ENCODE measurements at places on chromosomes 2 and 18.

DNA sequence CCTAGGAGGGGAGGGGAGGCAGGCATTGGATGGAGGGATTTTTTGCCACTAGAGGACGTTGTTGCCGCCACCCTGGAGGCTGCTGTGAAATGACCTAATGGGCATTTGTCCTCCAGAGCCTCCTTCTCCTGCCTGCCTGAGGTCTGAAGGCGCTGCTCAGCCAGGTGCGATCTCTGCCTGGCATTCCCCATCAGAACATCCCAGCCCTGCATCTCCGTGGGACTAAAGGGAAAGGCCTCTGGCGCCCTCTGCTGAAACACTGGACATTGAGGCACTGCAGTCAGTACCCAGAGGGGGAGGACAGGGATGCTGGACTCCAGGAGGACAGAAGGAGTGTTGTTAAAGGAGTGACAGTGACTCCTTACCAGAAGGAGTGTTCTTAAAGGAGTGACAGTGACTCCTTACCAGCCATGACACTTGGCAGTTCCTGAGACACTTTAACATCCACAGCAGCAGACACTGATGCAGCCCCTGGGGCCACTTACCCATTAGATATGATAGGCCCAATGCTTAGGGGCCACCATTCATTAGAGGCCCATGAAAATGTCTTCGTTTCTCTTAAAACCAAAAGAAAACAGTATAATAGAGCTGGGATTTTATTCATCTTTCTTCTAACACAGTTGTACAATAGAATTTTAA lies 17.0 kb downstream of the THNSL2 start:
- no peak overlapping the region for H3K27ac ChIP-seq
- H3K36me3 ChIP-seq, result peaks cover 3% of the 10 kb centered on the region
- no peaks in the 10 kb centered on the region for H3K4me1 ChIP-seq
- no peak overlapping the region for H3K4me3 ChIP-seq
- DNase-seq, result peak; percentile 74

- no peak overlapping the region for H3K27ac ChIP-seq
- H3K27me3 ChIP-seq, result no peaks in the 10 kb centered on the region
- H3K36me3 ChIP-seq, result no peaks in the 10 kb centered on the region
Observed at GRCh38 chr2:109371481-109372170, 242.1 kb downstream of the SEPTIN10 start.

DNA sequence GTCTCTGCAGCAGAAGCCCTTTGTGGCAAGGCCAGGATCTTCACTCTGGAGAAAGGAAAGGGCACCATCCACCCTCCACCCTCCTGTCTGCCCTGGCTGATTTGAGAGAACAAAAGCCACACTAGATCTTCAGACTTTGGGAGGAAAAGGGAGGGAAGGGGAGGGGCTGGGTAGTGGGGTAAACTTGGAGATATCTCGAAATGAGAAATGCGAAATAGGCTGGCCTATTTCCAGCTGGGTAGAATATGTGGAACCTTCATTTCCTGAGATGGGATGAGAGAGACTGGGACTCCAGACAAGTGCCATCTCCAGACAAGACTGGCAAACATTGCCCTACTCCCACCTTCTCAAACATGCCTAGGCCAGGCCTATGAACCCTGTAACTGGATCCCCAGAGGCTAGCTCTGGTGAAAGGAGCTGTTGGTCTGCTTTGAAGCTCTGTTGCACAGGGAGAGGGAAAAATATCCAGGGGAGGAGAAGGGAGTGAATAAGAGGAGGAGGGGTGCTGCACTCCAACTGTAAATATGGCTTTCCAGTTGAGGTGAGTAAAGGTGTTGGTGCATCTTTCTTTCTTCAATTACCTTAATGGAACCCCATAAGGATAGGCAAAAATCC lies 1.7 kb downstream of the HOXD12 start:
- H3K27ac ChIP-seq, result no peak overlapping the region
- DNase-seq, result no peak

DNA sequence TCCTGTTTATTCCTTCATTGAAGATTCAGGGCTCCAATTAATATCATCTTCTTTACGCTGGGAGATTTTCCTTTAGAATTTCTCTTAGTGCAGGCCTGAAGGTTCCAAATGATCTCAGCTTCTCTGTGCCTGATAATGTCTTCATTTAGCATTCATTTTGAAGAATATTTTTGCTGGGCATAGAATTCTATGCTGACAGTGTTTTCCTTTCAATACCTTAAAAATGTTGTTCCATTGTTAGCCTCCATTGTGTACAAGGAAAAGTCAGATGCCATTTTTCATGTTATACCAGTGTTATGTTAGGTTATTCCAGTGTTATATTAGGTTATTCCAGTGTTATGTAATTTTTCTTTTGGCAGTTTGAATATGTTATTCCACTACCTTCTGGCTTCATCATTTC lies 14.9 kb upstream of the OR6B3 start:
- no peaks in the 10 kb centered on the region for H3K36me3 ChIP-seq
- DNase-seq, result no peak
- no peak overlapping the region for H3K4me3 ChIP-seq
- no peaks in the 10 kb centered on the region for H3K27me3 ChIP-seq
- H3K4me1 ChIP-seq, result no peaks in the 10 kb centered on the region

GRCh38 chr2:96697476-96697875 lies 42.4 kb downstream of the LMAN2L start:
- no peaks in the 10 kb centered on the region for H3K4me1 ChIP-seq
- H3K36me3 ChIP-seq, result peaks cover 2% of the 10 kb centered on the region
- H3K4me3 ChIP-seq, result no peak overlapping the region
- H3K27ac ChIP-seq, result no peak overlapping the region
- H3K27me3 ChIP-seq, result no peaks in the 10 kb centered on the region
- DNase-seq, result no peak

DNA sequence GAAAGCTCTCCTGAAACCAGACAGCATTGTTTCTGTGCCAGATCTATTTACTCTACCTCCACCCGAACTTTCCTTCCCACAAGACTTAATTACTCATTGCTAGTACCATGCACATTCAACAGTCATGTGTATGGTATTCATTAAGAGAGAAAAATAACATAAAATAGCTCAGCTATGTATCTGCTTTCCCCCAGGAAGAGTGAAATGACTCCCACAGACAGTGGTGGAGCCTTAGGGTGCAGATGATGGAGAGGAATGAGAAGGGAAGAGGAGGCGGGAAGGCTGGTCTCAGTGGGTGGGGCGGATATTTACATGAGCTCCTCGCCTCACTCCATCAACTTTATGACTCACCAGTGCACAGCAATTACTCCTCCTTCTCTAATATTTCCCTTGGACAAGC lies 724.5 kb downstream of the EPHA4 start:
- H3K27ac ChIP-seq, result no peak overlapping the region
- H3K27me3 ChIP-seq, result no peaks in the 10 kb centered on the region
- no peak for DNase-seq

- no peak overlapping the region for H3K27ac ChIP-seq
Observed at GRCh38 chr2:31140151-31140550, 1.9 kb upstream of the GALNT14 start.

DNA sequence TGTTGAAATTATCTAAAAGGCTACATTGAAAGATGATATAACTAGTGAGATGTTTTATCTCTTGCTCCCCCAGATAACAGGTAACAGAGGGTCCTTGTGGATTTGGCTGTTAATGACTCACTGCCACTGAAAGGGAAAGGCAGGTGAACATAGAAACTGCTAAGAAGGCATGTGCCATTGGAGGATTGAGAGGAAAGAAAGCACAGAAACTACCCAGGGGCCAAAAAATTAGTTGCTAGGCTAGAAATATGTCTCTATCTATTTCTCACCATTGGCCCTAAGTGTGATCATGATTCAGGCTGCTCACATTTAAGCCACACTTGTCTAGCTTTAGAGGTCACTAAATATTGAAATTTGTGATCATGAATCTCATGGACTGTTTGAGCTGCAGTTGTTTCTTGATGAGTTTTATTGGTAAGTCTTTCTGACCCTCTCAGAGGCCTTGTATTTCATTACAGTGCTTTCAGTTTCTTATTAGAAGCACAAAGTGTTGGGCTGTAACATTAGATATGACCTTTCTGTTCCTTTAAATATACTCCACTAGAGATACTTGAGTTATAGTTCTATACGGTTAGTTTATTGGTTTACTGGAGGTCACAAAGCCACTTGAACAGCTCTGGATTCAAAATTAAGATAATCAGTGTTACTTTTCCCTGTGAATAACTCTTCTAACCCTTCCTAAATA lies 26.2 kb downstream of the NAB1 start:
- no peak for DNase-seq

DNA sequence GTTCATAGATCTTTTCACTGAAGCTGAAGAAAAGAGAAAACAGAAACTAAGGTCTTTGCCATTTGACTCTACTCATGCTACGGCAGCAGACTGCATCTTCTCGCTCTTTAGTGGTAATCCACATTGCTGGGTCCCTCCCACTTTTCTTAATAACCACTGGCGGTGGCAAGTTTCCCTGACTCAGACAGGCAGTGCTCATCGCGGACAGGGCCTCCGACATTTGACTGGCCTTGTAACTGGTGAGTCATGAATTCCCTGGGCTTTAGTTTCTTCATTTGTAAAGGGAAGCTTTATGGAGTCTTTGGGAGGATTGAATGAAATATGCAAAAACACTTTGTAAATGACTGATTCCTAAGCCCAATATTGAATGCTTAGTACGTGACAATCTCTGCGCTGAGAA lies 238.2 kb upstream of the RBBP8 start:
- no peak for DNase-seq
- H3K4me1 ChIP-seq, result no peaks in the 10 kb centered on the region
- H3K27me3 ChIP-seq, result no peaks in the 10 kb centered on the region
- no peak overlapping the region for H3K27ac ChIP-seq
- no peak overlapping the region for H3K4me3 ChIP-seq

- no peak overlapping the region for H3K4me3 ChIP-seq
- no peaks in the 10 kb centered on the region for H3K4me1 ChIP-seq
- no peak for DNase-seq
- H3K27ac ChIP-seq, result no peak overlapping the region
- no peaks in the 10 kb centered on the region for H3K27me3 ChIP-seq
Observed at GRCh38 chr2:56654936-56655335, 471.1 kb downstream of the CCDC85A start.

DNA sequence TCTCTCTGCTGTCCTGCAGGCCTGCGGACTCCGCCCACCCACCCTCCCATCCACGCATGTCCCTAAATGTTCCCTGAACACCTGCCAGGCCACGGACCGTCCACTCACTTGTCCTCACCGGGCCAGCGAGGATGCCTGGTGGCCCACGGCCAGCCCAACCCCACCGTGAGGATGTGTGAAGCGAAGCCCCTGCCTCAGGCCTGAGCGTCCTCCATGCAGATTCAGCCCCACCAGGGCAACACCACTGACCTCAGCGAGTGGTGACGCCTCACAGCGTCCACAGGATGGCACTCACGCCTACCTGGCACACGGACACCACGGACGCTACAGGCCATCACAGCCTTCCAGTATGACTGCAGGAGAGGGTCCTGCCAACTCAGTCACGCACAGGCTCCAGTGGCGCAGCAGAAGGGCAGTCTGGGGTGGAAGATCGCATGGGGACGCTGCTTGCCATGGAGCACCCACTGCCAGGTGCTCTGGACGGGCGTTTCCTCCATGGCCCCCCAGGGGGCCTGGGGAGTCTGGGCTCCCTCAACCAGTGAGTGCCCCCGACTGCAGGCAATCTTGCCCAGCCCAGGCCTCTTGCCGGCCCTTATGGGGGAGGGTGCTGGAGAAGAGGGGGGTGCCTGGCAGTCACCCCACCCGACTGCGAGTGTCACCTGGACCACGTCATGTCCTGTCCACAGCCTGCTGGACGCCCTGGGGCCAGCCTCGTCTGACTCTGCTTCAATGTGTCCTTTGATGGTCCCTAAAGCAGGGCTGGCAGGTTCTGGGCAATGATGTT lies 25.4 kb downstream of the HDAC4 start:
- DNase-seq, result no peak
- no peak overlapping the region for H3K27ac ChIP-seq
- no peak overlapping the region for H3K4me3 ChIP-seq

GRCh38 chr2:112883669-112884068 lies 27.3 kb upstream of the IL37 start:
- no peak for DNase-seq
- no peaks in the 10 kb centered on the region for H3K27me3 ChIP-seq
- no peak overlapping the region for H3K27ac ChIP-seq
- peaks cover 2% of the 10 kb centered on the region for H3K4me1 ChIP-seq

GRCh38 chr2:28276076-28276618 lies 116.5 kb upstream of the FOSL2 start:
- H3K4me1 ChIP-seq, result peaks cover 18% of the 10 kb centered on the region
- DNase-seq, result no peak
- H3K4me3 ChIP-seq, result no peak overlapping the region
- peak overlapping the region; percentile 6 for H3K27ac ChIP-seq
- no peaks in the 10 kb centered on the region for H3K27me3 ChIP-seq

GRCh38 chr2:148926291-148926961 lies 51.4 kb downstream of the KIF5C start:
- H3K27ac ChIP-seq, result no peak overlapping the region
- DNase-seq, result no peak
- peaks cover 12% of the 10 kb centered on the region for H3K4me1 ChIP-seq
- no peaks in the 10 kb centered on the region for H3K27me3 ChIP-seq

DNA sequence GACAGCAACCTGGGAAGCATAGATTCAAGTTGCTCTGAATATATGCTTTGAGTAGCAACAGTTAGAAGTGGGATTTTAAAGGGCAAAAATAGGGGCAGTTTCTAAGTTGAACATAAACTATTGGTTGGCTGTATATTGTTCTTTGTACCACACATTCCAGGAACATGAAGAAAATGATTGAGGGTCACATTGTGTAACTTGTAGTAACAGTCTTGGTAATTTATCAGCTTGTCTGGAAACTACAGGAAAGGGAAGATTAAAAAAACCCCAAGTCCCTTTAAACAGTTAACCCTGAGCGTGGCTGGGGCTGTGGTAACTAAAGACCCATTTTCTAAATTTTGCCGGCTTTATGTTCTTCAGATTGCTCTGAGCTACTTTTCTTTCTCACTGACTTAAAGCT lies 7.4 kb downstream of the PLEKHB2 start:
- peaks cover 7% of the 10 kb centered on the region for H3K36me3 ChIP-seq
- no peak overlapping the region for H3K27ac ChIP-seq
- DNase-seq, result no peak
- no peak overlapping the region for H3K4me3 ChIP-seq
- H3K4me1 ChIP-seq, result no peaks in the 10 kb centered on the region

DNA sequence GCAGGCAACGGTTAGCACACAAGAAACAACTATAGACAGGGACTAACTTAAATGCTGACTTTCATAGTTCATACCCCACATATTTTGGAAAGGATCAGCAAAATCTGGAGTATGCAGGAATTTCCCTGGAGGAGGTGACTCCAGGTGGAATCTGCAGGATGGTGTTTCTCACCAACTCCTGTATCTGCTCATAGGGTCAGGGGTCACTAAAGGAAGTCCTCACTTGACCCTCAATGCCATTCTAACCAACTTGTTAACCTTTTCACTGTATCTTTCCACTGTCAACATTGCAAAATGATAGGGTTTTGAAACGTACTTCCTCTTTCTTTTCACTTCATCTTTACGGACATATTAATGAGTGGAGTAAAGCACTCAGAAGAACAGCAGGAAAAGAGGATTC lies 207.0 kb upstream of the CXCR4 start:
- H3K27me3 ChIP-seq, result no peaks in the 10 kb centered on the region
- H3K27ac ChIP-seq, result no peak overlapping the region
- no peaks in the 10 kb centered on the region for H3K36me3 ChIP-seq
- no peak overlapping the region for H3K4me3 ChIP-seq
- no peak for DNase-seq
- no peaks in the 10 kb centered on the region for H3K4me1 ChIP-seq

GRCh38 chr2:74077636-74078035 lies 70.1 kb downstream of the BOLA3 start:
- no peak for DNase-seq
- H3K4me1 ChIP-seq, result no peaks in the 10 kb centered on the region
- no peaks in the 10 kb centered on the region for H3K27me3 ChIP-seq
- H3K4me3 ChIP-seq, result peak overlapping the region; percentile 56
- H3K27ac ChIP-seq, result no peak overlapping the region
- H3K36me3 ChIP-seq, result peaks cover 9% of the 10 kb centered on the region

- H3K27me3 ChIP-seq, result no peaks in the 10 kb centered on the region
- no peaks in the 10 kb centered on the region for H3K4me1 ChIP-seq
- H3K27ac ChIP-seq, result no peak overlapping the region
- no peaks in the 10 kb centered on the region for H3K36me3 ChIP-seq
- H3K4me3 ChIP-seq, result no peak overlapping the region
Observed at GRCh38 chr2:35783723-35784122, 571.9 kb upstream of the CRIM1 start.
